ENCODE measurements at places on chromosomes 4 and X. TPM values are rescaled to one million over a fixed set of nuclear protein-coding genes. Genes with fewer than 3 reads are reported as not detected.

HPRT1 gene
- 118 TPM for total RNA-seq

HSFX4 gene
- not detected for total RNA-seq

FAM53A gene
- 1.2 TPM for total RNA-seq

SPACA5 gene
- not detected for total RNA-seq

FRAS1 gene
- 0.05 TPM for total RNA-seq

MYOZ2 gene
- not detected for total RNA-seq

USP26 gene
- not detected for total RNA-seq

SLBP gene
- 115 TPM for total RNA-seq

ERCC6L gene
- total RNA-seq, result 11.3 TPM

ZNF280C gene
- total RNA-seq, result 5.4 TPM

PARM1 gene
- not detected for total RNA-seq

GC gene
- total RNA-seq, result not detected

CNKSR2 gene
- 8.3 TPM for total RNA-seq

PLAC8 gene
- 101 TPM for total RNA-seq

All from activated CD8-positive, alpha-beta T cell treated with anti-CD3 and anti-CD28 coated beads for 36 hours (primary cell).